Colonic mucosa (tissue), 4 donors: ENCODE measurements at places on chromosomes 2 and 18. TPM values are rescaled to one million over a fixed set of nuclear protein-coding genes. Genes with fewer than 3 reads are reported as not detected.

GRCh38 chr2:10775831-10776230, 36.8 kb downstream of the PDIA6 start:
- DNase-seq: no peak

- no peak for DNase-seq
These were observed 17.5 kb upstream of the ADAM17 start for GRCh38 chr2:9573013-9573720.

DNA sequence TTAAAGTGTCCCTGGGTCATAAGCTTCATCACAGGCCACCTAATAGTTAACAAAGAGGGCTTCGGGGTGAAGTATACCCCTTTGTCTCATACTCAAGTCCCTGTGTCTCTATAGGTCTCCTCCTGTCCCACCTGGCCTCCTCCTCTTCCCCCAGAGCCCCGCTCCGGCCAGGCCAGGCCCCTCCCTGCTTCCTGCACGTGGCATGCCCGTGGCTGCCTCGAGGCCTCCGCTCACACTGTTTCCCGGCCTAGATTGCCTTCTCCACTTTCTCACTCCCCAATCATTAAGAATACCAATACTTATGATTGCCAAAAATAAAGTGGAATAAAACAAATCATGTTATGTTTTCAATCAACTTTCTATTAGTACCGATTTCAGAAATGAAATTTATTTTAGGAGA, 18.8 kb downstream of the SMYD1 start:
- no peak for DNase-seq

- DNase-seq: no peak
These were observed 315.2 kb upstream of the ZEB2 start for GRCh38 chr2:144834998-144835633.

GRCh38 chr2:54591551-54591950, 131.9 kb upstream of the EML6 start:
- no peak for DNase-seq

- DNase-seq: no peak
These were observed 8.1 kb downstream of the METTL21A start for GRCh38 chr2:207617011-207617671.

GRCh38 chr2:40189881-40190280, 262.0 kb downstream of the SLC8A1 start:
- no peak for DNase-seq

DNA sequence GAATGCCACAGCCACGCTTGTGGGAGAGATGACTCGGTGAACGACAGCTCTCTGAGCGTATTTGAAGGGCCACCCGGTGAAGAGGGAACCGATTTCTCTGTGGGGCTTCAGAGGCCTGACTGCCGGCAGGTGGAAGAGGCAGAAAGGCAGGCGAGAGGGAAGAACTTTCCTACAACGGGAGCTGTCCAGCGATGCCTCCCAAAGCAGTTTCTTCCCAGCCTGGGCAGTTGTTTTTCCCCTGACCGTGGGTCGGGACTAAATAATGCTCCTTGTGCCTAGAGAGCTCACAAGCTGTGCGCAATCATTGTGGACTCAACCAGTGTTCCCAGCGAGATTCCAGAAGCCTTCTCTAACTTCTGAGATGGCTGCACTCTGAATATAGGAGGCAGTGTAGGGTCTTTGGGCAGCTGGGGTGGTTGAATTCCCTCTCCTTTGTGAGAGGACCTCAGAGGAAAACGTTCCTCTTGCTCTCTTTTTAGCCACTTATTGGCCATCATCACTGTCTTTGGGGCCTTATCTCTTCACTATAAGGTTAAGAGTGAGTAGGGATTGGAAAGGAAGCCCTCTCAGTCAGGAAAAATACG, 710 bp downstream of the SEC11C start:
- DNase-seq: peak; percentile 30

GRCh38 chr2:152421521-152422370, 86.8 kb downstream of the FMNL2 start:
- DNase-seq: peak; percentile 72

DNA sequence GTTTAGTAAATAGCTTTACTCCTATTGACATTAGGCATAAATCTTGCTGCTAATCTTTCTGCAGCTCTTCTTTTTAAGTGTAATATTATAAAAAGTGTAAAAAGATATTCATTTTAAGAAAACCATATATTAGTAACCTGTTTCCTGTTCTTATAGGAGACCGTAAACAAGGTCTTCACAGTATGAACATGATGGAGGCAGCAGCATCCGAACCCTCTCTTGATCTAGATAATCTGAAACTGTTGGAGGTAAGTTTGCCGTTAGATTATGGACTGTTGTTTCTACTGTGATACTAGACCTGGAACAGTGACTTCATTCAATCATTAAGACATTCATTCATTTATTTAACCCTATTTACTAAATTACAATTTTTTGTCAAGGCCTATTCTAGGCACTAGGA, 120.0 kb upstream of the FAM117B start:
- DNase-seq: no peak

DNA sequence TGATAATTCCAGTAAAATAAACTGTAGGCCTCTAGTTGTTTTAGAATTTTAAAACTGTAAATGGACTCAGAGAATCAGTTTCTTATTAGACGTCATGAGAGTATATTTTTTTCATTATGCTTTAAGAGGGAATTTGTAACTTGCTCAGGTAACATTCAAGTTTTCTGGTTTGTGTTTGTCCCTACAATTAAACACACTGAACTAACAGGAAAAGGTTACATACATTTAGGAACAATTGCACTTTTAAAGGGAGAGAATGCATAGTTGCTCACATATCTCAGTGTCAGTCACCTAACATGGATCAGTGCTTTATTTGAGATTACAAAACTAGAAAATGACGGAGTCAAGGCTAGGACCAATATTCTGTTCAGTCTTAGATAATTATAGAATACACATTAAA, 3.1 kb downstream of the COL3A1 start:
- DNase-seq: no peak

DNA sequence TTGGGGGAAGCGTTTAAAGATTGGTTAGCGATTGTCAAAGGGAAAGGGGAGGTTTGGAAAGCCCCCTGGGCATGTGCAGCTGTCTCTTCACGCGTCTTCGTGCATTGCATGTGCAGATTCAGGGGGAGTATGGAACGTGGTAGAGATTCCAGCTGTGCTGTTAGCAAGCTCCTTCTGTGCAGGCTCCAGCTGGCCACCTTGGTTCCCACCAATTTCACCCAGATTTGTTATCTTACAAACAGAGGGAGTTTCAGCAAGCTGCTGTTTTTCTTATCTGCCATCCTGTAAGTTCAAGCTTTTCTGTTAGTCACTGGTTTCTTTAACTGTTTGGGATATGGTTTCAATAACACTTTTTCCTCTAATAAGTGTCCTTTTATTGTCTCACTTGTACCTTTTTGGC, 30.4 kb downstream of the FARP2 start:
- no peak for DNase-seq

DNA sequence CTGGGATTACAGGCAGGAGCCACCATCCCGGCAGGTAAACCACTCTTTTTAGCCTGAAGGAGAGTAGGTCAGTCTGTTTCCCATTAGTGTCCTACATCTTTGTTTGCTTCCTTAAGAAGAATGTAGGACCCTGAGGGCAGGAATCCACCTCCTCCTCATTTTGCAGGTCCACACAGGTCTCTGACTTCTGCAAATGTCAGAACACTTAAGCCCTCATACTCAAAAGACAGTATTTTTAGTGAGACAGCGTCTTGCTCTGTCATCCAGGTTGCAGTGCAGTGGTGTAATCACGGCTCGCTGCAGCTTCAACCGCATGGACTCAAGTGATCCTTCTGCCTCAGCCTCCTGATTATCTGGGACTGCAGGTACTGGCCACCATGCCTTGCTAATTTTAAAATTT, 9.3 kb downstream of the PSTPIP2 start:
- DNase-seq: no peak

GRCh38 chr2:219452361-219453317, 18.0 kb downstream of the SPEG start:
- no peak for DNase-seq

DNA sequence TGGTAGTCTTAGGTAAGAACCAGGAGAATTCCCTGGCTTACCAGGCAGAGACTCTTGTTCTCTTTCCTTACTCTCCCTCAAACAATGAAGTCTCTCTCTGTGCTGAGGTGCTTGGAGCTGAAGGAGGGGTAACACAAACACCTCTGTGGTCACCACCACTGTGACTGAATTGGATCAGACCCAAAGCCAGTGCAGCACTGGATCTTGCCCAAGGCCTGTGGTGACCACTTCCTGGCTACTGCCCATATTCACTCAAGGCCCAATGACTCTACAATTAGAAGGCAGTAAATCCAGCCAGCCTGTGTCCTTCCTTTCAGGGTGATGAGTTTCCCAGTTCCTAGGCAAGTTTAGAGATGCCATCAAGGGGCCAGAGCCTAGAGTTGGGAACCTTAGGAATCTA, 706.8 kb downstream of the SLC4A3 start:
- no peak for DNase-seq

GRCh38 chr2:37686792-37687526, 15.5 kb upstream of the CDC42EP3 start:
- DNase-seq: no peak

GRCh38 chr18:3427944-3428343, 22.0 kb upstream of the TGIF1 start:
- DNase-seq: no peak

The INPP5D gene
- 6.5 TPM for total RNA-seq

The MC5R gene
- total RNA-seq: not detected

The SCN1A gene
- 0.05 TPM for total RNA-seq

The DUSP2 gene
- total RNA-seq: 1.6 TPM

The MBP gene
- total RNA-seq: 65.8 TPM

The SLC4A5 gene
- 2.8 TPM for total RNA-seq

The NDC80 gene
- total RNA-seq: 6.8 TPM

The CD226 gene
- 1.0 TPM for total RNA-seq

The NABP1 gene
- 15.9 TPM for total RNA-seq

The ABCB6 gene
- total RNA-seq: 27.1 TPM

The FER1L5 gene
- not detected for total RNA-seq
